ENCODE measurements at places on chromosomes 11 and 22.

GRCh38 chr11:7903940-7904339 lies 27.1 kb downstream of the OR10A6 start:
- no peak for DNase-seq

DNA sequence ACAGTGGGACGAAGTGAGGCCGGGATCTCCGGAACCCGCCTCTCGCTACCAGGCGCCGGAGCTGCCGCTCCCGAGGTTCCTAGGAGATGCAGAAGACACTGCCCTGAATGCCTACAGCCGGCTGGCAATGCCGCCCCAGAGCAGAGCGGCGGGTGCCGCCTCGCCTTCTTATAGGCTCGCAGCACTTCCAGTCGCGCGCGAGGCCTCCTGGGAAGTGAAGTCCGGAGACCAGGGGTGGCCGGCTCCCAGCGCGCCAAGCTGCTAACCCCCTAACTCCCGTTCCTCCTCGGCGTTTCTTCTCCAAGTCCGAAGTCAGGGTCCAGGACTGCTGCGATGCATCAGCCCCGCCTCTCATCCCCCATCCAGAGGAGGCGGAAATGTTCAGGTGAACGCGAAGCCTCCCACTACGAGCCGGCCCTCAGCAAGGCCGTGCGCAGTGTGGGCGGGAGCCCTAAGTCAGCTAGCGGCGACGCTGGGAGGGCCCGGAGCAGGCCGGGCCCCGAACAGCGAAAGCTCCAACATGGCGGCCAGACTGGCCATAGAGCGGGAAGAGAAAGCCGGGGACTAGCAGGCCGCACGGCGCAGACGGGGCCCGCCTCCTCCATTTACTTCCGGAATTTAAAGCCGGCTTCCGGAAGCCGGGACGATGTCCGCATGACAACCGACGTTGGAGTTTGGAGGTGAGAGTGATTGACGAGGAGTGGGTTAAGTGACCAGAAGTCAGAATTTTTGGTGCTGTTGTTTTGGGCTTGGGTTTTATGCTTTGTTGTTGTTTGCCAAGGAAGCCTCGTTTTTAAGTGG lies at the start of the genes CYB561A3 and TMEM138:
Gene CYB561A3 (minus strand): TSS at position 142 of the 801 bp plus-strand sequence. CDS start 5,169 bp downstream, outside the sequence.
Gene TMEM138 (plus strand): TSS at position 634 of the 801 bp plus-strand sequence. CDS start 2,017 bp downstream, outside the sequence.
- DNase-seq = peak; percentile 95

GRCh38 chr22:45645150-45645525 lies 26.5 kb upstream of the ATXN10 start:
- DNase-seq = no peak

DNA sequence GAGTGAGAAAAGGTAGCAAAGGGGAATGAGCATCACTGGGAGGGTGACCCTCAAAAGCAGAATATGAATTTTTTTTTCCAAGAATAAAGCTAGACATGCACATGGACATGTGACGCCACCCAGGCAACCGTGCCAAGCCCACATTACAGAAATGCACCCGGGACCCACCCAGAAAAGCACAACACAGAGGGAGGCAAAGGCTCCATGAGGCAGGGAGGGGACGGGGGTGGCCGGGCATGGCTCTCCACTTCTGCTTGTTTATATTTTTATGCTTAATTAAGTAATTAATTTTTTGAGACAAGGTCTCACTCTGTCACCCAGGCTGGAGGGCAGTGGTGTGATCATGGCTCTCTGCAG lies 1524.3 kb downstream of the BRD1 start:
- no peak for DNase-seq

DNA sequence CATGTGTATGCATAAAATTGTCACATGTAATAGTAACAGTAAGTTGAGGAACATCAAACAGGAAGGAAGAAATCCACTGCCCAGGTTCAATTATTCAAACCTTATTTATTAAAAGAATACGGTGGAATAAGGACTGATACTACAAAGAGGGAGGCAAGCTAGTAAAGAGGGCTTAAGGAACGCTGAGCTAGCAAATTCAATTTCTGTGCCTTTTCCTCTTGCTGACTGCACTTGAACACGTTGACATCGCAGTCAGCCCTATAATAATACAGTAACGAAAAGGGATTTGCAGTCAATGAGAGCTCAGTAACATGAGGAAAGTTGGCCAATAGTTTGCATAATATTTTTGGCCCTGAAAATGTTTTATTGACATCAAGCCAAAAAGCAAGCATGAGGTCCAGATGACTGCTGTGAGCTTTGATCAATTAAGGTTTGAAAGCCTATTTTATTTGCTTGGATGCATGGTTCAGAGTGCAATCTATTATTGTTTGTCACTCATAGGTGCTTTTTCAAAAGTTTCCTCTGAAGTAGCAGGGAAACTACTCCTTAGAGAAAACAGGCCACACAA lies 861.8 kb downstream of the LRRC4C start:
- no peak for DNase-seq

DNA sequence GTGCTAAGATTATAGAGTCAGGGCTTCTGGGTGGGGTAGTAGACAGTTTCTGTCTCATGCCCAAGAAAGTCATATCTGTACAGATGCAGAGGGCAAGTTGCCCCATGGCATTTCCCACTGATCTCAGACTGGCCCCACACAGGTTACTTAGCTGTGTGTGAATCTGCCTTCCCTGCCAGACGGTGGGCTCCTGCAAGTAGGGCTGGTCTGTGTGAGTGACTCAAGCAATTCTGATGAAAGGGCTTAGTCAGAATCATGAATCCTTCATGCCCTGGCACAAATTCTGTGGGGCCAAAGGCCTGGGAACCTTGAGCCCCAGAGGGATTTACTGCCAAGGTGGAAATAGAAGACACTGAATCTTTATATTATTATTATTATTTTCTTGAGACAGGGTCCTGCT lies 30.4 kb downstream of the USH1C start:
- peak; percentile 35 for DNase-seq

DNA sequence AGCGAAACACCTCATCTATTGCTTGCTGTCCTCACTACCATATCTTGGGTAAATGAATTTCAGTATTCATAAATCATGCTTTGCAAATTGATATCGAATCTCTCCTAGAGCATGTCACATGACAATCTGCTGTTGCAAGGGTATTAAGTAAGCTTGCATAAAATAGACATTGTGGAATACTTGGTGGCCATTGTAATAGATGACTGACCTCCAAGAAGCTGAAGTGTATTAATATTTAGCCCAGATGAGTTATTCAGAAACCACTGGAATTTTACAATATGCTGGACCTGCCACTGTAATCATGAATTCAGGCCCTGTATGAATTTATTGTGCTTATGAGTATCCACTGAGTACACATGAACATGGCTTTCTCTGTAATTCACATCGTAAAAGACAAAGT lies 289.7 kb upstream of the ARHGAP42 start:
- no peak for DNase-seq

DNA sequence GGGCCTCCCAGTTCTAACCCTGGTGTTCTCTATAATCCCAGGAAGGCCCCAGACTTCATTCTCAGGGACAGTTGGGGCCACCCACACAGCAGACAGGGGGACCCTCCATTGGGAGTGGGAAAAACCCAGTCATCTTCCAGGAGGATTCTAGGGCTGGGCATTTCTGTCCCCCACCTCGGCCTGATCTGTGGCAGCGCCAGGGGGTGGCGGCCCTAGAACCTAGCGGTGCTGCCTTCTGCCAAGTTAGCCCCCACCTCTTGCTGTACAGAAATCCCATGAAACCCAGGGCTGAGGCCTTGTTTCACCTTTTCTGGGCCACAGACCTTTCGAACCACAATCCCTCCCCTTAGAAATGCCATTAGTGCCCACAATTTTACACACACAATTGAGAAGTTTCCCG lies 9.6 kb downstream of the CHST1 start:
- DNase-seq = no peak

GRCh38 chr11:76627606-76628005 lies 42.9 kb downstream of the LRRC32 start:
- DNase-seq = no peak

DNA sequence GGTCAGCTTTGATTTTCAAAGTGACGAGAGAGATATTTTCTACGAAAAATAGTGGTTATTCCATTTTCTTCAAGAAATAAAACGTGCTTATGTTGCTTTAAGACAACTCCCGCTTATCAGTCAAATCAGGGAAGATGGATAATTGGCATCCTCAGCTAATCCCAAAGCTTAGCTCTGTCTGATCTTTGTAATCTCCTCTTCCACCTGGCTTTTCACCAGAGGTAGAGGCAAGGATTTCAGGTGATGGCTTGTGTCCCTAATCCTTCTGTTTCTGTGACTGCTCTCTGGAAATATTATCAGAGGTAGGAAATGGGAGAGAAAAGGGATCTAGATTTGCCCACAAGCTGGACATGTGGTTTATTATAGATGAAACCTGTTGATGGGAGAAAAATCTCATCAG lies 78.9 kb downstream of the DBX1 start:
- no peak for DNase-seq
